Activated CD4-positive, CD25-positive, alpha-beta regulatory T cell treated with anti-CD3 and anti-CD28 coated beads, Interleukin-2, amount 50 U/mL, for 16 hours (primary cell): ENCODE measurements at places on chromosomes 16 and 17.

- no peak for DNase-seq
Measured at GRCh38 chr17:68763562-68763961, 162.4 kb upstream of the FAM20A start.

GRCh38 chr16:85151603-85152413 lies 39.5 kb upstream of the CIBAR2 start:
- no peak for DNase-seq

DNA sequence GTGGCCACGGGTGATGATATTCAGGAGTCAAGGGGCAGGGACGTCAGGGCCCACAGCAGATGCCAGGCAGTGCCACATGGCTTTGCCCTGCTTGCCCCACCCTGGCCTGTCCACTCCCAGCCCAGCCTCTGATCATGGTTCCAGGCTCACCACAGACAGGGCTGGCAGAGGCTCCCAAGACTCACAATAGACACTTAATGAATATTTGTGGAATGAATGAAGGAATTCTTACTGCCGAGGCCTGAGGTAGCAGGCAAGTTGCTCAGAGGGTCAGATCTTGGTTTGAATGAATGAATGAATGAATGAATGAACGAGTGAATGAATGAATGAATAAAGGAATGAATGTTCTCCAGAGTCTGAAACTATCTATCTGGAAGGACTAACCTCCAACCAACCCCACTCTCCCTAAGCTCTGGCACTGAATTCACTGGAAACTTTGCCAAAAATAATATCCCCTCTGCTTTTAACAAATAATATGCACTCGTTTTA lies 60.9 kb downstream of the RAI1 start:
- no peak for DNase-seq

DNA sequence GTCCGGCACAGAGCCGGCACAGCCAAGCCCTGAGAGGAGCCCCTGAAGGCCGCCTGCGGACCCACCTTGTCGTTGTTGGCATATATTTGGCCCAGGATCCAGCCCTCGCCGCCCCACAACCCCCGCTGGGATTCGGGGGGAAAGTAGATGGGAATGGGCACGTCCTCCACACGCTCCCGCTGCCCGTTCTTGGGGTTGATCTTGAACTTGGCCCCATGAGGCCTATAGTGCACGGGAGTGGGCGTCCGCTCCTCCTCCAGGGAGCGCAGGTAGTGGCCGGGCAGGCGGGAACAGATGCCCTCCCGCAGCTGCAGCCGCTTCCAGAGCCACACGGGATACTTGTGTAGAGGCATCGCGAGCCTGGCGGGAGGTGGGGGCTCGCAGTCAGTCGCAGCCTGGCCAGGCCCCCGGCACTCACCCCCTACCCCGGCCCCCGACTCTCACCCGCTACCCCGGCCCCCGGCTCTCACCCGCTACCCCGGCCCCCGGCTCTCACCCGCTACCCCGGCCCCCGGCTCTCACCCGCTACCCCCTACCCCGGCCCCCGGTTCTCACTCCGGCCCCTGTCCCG lies 387 bp downstream of the MRPL28 start:
- DNase-seq, result no peak

DNA sequence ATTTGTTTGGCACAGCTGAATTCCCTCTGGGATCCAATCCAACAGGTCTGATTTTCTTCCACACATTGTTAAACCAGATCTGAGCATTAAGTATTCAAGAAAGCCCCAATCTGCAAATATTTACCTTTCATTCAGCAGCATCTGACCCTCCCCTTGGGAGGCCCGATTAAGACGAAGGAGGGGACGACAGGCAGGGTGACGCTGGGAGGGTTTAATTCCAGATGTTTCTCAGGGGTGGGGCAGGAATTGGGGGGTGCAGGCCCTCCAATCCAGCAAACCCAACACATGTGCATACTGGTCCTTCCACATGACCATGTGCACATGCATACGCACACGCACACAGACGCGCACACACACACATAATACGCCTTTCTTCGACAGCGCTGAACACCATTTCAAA lies 240.5 kb downstream of the GSG1L start:
- no peak for DNase-seq

- DNase-seq, result no peak
Measured at GRCh38 chr16:79756571-79756970, 156.0 kb upstream of the MAF start.

DNA sequence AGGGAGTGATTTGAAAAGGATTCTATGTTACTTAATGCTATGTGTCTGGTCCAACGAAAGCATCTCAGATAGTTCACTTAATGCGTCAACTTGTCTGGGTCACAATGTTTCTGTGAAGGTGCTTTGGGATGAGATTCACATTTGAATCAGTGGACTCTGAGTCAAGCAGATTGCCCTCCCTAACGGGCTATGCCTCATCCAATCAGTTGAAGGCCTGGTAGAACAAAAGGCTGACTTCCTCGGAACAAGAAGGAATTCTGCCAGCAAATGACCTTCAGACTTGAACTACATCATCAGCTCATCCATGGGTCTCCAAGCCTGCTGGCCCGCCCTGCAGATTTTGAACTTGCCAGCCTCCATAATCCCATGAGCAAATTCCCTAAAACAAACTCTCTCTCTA lies 15.2 kb downstream of the EMP2 start:
- DNase-seq, result no peak

DNA sequence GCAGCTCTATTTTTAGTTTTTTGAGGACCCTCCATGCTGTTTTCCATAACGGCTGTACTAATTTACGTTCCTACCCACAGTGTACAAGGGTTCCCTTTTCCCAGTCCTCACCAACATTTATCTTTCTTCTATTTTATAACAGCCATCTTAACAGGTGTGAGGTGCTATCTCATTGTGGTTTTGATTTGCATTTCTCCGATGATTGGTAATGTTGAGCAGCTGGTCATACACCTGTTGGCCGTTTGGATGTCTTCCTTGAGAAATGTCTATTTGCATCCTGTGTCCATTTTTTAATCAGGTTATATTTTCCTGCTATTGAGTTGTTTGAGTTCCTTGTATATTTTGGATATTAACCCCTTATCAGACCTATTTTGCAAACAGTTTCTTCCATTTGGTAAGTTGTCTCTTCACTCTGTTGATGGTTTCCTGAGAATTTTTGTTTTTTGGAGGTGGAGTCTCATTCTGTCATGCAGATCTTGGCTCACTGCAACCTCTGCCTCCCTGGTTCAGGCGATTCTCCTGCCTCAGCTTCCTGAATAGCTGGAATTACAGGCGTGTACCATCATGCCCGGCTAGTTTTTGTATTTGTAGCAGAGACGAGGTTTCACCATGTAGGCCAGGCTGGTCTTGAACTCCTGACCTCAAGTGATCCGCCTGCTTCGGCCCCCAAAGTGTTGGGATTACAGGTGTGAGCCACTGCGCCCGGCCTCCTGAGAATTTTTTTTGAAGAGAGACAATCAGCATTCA lies 279.6 kb downstream of the SNX29 start:
- DNase-seq, result no peak

DNA sequence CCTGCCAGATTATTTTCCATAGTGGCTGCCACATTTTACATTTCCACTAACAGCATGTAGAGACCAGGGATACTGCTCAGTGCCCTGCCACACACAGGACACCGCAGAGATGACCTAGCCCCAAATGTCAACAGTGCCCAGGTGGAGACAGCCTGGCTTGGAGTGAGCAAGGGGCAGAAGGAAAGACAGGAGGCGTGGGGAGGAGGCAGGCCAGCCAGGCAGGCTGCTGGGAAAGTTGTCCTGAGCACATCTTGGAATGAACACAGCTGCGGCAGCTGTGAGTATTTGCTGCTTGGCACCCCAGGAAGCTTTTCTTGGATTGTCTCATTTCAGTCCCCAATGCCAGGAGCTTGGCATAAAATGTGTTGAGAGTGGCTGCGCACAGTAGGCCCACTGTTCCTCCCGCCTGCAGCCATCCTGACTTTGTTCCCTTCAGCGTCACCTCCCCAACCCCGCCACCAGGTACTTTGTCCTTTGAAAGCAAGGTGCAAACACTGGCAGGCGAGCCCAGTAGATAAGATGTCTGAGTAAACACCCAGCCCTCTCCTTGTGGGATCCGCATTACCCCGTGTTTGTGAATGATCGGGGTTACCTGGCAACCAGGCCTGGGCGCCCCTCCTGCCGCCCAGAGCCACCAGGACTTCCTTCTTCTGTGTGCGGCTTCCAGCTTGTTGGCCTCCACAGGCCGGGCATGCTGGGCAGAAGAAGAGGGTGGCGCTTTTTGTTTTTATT lies 114.0 kb downstream of the CMIP start:
- no peak for DNase-seq

DNA sequence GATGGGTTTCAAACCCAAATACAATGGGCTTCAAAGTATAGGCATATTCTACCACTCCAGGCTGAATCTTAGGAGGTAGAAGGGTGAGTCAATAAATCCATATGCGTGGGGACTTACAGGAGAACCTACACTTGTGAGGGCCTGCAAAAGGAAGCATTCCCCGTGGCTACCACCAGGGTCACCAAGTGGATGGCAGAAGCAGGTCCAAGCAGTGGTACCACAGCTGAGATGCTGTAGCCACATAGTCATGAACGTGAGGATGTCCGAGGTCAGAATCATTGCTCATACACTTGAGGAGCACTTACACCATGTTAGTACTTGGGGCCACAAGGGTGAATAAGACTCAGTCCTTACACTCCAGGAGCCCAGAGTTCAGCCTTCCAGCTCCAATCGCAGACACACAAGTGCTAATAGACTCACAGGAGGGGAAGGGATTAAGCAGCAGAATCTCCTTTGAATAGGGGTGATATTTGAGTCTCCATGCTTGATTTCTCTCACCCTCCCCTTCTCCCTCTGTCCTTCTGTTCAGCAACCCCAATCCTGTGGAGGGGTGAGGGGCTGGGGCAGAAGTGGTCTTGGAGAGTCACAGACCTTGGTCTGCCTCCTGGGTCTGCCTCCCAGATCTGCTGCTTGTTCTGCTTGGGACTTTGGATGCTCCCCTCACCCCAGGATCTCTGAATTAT lies 42.5 kb upstream of the ASIC2 start:
- DNase-seq, result no peak

DNA sequence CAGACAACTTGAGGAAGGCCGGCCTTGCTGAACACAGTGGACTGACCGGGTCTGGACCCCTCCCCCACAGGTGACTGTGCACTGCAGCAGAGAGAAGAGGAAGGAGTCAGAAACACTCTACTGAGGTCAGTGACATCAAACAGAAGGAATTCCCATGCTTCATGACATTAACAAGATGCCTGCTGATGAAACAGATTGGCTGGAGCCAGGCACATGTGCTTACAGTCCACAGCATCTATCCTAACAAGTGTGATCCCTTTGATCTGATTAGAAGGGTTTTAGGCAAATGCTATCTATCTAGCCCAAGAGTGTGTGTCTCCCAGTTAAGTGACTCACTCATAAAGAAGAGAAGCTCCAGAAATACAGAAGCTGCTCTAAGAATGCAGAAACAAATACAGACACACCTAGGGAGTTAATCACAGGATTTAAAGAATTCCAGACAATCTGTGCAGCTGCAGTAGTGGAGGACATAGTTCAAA lies 90.2 kb downstream of the SYCE1L start:
- no peak for DNase-seq

DNA sequence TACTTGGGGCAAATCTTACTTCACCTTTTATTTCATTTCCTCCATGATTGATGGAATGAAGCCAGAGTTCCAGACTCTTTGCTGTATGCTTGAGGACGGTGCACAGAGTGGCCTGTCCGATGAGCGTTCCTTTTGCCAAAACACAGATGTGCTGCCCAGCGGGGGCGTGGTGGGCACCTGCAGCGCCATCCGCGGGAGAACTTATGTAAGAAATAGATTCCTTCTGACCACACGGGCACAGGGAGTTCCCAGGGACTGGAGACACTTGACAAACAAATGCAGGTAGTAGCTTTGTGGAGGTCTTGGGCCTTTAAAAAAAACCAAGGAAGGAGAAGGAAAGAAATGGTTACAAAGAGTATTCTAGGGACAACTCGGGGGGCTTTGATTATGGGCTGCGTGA lies 30.6 kb downstream of the CRAMP1 start:
- no peak for DNase-seq

GRCh38 chr17:79306424-79307318 lies 232.0 kb downstream of the ENGASE start:
- no peak for DNase-seq

DNA sequence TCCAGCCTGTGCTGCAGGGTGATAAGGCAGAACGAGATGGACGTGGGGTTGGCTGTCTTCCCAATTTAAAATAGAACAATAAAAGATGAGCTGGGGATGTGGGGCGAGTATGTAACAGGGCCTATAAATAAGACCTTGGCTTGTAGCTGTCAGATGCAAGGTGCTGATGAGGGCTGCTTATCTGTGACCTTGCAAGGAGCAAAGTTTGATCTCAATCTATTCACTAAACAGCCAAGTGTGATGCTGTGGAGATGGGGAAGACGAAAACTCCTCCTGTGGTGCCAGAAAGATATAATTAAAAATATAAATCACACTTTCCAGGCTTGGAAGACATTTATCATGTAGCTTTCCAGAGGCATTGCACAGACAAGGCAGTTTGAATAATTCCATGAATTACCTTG lies 26.7 kb upstream of the TEX2 start:
- DNase-seq, result no peak
